ENCODE measurements at places on chromosomes 3 and 15.

DNA sequence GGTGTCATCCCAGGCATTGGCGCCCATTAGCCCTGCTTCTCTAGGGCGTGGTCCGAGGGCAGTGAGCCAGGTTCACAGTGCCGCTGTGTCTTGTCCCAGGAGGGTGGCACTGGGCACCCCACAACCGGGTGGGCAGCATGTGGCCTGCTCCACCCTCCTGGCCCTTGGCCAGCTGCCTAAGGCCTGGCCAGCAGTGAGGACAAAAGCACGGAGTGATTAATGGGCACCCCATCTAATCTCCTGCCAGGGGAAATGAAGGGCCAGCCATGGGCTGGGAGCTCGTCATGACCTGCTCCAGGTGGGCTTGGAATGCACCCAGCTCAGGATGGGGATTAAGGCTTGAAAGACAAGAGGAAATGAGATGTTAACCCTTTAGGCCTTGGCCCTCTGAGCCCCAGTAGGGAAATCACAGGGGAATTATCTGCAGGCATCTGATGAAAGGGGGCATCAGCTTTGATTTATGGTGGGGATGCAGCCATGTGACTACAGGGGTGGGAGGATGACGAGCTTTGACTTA, 5.2 kb downstream of the THSD4 start:
- no peak for DNase-seq

- no peak for DNase-seq
These were observed 16.0 kb downstream of the DNAJC19 start for GRCh38 chr3:180973543-180973942.

DNA sequence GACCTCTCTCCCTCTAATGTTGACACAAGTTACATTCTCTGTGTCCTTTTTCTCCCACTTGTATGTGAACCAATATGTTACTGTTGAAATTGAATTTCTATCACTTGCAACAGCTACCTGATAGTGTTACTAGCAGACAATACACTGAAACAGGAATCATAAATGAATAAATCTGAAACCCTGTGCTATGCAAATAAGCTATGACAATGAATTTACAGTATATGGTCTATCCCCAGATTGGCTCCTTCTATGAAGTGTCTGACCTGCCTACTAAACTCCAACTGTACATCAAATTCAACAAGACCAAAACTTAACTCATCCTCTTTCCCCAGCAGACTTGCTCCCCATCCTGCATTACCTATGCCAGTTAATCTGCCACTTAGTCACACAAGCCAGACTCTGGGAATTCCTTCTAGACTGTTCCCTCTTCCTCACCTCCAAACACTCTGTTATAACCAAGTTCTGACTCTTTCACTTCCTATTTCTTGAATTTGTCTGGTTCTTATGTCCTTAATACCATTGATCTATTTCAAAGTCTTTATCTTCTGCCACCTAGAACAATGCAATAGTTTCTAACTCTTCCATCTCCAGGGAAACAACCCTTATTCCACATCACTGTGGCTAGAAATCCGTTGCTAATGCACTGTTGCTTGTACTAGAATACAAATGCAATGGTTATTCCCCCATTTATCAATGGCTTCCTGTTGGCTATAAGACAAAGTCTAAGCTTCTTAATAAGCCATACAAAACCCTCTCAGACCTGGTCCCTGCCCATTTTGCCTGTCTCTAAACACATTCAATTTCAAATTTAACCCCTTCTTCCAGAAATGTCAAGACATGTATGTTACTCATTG, 13.4 kb upstream of the ZNF639 start:
- DNase-seq: no peak

GRCh38 chr3:81554801-81555200, 206.6 kb downstream of the GBE1 start:
- DNase-seq: no peak

- DNase-seq: no peak
These were observed 22.5 kb downstream of the NGRN start for GRCh38 chr15:90287946-90288345.

GRCh38 chr3:176696816-176697215, 500.5 kb downstream of the TBL1XR1 start:
- DNase-seq: no peak

DNA sequence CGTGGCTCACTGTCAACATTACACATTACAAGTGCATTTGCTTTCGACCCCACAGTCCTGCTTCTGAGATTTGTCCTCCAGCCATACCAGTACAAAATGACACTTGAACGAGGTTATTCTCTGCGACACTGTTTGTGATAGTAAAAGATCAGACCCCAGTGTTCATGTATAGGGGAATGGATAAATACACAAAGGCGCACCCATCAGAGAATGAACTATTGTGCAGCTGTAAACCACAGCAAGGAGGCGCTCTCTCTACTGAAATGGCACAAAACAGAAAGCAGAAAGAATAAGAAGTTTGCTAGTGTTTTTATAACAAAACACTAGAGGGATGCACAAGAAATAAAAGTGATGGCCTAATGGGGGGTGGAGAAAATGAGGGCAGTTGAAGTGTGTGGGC, 4.9 kb upstream of the CHSY1 start:
- no peak for DNase-seq

DNA sequence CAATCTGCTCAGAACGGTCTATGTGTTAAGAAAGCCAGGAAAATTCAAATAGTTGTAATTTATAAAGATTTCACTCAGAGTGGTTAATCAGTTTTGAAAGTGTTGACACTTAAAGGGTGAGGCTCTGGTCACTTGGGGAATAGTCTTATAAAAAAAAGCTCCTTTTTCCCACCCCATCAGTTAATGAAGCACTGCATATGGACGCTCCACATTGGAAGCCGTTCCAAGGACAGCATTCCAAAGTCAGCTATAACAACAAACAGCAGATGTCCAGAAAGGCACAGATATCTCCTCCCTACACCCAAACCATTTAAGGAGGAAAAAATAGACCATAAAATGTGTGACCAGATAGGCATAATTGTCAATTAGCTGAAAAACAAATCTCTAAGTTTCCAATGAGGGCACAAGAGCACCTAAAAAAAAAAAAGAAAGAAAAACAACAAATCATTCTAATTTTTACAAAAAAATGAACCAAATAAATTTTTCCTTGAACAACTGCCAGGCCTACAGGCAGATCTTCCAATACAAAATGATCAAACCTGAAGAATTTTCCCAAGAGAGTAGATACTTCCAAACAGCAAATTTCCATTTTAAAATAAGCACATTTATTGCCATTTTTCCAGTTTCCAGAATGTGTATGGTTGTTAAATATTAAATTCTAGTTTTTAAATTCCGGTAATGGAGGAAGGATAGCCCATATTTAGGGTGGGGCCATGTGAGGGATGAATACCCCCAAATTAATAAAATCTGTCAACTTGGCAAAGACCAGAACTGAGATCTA, 198.3 kb downstream of the ERC2 start:
- no peak for DNase-seq

GRCh38 chr15:88542342-88542733, 4.1 kb downstream of the DET1 start:
- no peak for DNase-seq

DNA sequence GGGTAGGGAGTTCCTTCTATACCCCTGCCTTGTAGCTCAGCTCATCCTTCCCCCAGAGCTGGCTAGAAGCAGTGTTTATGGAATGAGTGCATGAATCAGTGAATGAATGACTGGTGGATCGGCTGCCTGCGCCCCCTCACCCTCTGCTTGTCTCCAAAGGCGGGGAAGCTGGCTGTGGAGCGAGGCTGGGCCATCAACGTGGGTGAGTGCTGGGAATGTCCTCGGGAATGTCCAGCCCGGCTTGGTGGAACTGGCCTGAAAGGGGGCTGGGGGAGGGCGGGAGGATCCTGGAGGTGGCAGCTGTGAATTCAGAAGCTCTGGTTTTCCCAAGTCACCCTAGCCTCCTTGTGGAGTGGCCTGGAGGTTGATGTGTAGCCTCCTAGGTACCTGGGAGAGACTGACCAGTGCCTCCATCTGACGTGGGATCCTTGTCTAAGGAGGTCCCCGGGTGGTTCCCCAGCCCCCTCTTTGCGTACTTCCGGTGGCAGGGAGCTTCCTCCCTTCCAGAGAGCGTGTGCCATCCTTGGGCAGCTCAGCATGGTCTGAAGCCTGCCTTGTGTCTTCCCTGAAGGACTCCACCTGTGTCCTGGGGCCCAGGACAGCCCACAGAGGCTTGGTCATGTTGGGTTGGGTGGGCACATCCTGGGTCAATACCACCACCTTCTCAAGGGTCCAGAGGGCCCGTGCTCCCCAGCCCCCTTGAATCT, 18.4 kb downstream of the HDAC11 start:
- DNase-seq: no peak

DNA sequence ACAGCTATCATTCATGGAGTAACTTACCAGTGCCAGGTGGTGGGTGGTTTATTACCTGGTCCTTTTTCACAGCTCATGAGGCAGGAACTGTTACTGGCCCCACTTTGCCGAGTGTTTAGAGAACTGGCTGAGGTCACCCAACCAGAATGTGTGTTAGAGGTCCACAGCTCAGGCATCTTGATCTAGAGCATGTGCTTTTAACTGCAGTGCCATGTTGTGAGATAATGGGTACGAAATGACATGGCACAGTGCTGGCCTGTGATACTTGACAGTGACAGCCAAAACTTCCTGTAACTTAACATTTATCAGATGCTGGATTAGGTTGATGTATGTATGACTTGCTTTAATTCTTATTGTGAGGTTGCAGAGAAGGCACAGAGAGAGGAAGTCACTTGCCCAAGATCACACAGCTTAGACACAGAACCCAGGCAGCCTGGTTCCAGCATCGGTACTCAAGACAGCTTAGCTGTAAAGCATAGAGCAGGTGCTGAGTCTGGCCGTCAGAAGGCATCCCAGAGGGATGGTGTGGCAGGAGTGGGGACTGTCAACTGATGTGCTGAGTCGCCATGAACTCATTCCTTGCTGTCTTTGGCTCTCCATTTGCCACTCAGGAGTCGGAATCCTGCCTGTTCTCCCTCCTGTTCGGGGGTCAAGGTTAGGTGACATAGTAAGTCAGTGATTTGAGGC, 9.6 kb downstream of the MCM2 start:
- DNase-seq: no peak

DNA sequence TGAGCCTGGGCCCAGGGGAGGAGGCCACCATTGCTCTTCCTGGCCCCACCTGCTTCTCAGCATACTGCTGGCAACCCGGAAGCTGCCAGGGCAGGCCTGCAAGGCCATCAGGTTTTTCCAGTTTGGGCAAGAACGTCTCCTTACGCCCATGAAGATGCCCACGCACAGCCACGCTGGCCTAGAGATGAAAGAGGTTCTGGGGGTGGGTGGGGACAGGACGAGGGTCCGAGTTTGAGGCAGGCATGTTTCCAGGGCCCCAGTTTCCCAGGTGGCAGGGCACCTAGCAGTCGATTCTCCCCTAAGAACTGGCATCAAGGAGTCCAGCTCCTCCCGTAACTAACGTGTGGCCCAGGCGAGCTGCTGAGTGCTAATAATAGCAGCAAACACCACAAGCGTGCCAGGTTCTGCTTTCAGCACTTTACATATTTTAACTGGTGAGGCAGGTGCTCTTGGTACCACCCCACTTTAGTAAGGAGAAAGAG, 45.8 kb downstream of the ZNF710 start:
- DNase-seq: no peak

DNA sequence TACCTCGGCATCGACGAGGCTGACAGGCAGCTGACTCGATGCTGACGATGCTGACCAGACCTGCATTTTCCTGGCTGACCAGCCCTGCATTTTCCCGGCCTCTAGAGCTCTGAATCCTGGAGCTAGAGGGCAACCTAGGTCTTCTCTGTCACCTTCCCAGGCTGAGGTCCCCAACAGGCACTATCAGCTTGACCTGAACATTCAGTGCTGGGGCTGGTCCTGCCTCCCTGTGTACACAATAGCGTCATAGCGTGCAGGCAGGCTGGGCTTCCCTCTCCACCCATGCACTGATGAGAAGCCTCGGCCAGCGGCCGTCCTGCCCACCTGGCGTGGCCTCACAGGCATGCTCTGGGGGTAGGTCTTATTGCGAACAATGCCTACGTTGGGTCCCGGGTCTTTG, 62.3 kb upstream of the SNRPA1 start:
- DNase-seq: no peak

- no peak for DNase-seq
These were observed 23.4 kb downstream of the PXK start for GRCh38 chr3:58356054-58356453.

DNA sequence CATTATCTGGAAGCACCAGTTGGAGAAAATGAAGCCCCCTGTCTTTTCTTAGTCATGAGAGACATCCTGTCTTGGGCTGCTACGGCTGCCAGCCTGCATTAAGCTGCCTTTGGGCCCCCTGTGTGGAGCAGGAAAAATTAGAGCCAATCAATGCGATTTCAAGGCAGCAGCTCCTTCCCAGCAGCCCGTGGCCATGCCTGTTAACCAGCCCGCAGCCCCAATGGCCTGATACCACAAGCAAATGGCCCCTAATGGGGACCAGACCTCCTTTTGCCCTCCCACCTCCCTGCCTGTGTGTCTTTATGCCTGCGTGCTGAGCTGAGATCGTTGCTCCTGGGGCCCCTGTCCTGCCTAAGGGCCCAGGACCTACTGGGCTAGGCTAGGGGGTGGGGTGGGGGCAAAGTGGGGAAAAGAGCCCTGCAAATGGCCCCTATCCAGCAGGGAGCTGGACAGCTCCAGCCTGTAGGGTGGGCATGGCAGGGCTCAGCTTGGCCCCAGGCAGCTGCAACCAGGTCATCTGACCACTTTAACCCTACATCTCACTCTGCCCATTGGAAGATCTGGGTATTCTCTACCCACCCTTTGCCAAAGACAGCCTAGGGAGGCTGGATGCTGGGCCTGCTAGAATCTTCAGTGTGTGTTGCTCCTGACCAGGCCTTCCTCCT, 53.8 kb upstream of the MRPS22 start:
- DNase-seq: no peak

All from SK-N-MC (cell line).